RCC 7860 (cell line): ENCODE measurements at places on chromosomes 5 and 9.

DNA sequence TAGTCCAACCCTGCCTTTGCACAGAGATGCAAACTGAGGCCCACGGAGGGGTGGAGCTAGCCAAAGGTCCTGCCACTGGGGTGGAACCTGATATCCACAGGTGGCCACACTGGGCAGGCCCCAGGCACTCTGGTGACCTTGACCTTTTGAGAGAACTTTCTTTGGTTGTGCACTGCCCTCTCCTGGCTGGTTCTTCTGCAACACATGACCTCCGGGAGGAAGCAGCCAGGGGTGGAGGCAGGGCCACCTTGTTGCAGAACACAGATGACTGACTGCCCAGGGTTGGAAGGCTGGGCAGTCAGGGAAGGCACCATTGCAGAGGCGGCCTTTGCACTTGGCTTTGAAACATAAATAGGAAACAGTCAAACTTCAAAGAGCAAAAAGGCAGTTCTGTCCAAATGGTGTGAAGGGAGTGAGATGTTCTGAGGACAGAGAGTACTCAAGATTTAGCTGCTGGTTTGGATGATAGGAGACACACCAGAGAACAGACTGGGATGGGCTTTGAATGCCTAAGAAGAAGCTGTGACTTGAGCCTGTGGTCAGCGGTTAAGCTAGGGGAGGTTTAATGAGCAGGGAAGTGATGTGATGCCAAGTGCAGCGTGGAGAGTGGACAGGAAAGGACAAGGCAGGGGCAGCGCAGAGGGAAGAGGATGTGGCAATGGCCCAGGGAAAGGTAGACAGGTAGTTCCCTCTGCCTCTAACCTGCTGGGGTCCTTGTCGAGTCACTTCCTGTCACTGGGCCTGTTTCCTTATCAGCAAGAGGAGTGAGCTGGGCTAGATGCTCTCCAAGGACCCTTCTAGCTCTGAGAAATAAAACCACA lies 6.8 kb upstream of the TCOF1 start:
- peak; percentile 69 for DNase-seq

- DNase-seq = no peak
These were observed 43.5 kb upstream of the TCF7 start for GRCh38 chr5:134070725-134071613.

DNA sequence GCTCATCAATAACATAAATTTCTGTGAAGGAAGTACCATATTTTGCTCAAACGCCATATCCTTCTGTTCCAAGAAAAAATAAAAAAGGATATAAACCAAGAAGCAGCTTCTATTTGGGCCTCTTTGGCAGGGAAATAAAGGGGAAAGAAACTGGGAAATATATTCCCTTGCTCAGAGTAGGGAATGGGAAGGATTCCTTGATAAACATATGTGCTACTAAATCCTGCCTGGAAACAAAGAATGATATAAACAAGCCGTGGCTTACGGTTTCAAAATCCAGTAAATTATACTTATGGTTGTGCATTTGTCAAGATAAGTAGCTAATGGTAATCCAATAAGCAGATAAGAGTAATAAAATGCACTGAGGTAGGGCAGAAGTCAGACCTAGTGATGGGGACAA lies 481.6 kb downstream of the NTRK2 start:
- no peak for DNase-seq

DNA sequence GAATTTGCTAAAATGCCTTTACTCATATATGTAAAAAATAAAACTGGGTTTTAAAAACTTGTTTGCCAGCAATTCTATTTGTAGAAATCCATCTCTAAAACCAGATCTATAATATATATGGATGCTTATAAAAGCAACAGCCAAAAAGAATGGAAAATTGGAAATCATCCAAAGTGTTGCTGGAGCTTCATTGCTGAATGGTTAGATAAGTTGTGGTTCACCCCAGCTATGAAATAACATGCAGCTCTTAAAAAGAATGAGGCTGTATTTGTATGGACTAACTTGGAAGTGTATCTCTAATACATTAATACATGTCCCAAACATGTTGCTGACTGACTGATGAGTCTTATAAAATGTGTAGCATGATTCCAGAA lies 76.2 kb downstream of the STK10 start:
- peak; percentile 7 for DNase-seq

- DNase-seq = no peak
These were observed 1888.2 kb downstream of the EFNA5 start for GRCh38 chr5:105782501-105782900.

- peak; percentile 98 for DNase-seq
These were observed 185.3 kb upstream of the WWC1 start for GRCh38 chr5:168106008-168106761.

DNA sequence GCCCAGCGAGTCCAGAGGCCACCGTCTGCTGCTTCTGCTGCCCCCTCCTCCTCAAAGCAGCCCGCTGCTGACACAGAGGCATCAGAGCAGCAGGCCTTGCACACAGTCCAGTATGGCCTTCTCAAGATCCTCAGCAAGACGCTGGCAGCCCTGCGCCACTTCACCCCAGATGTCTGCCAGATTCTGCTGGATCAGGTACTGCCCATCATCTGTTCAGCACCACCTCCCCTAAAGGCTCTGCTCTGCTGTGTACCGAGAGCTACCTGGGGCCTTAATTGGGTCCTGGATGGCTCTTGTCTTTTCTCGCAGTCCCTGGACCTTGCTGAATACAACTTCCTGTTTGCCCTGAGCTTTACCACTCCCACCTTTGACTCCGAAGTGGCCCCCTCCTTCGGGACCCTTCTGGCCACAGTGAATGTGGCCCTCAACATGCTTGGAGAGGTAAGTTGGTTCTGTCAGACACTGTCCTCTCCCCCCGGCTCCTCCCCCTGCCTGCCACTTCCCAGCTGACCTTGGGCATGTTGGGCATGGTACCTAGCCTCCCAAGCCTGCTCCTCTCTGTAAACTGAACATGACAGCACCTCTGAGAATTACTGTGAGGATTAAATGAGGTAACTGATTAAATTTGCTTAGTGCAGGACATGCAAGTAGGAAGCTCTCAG lies 22.7 kb downstream of the SH3GLB2 start:
- DNase-seq = no peak

DNA sequence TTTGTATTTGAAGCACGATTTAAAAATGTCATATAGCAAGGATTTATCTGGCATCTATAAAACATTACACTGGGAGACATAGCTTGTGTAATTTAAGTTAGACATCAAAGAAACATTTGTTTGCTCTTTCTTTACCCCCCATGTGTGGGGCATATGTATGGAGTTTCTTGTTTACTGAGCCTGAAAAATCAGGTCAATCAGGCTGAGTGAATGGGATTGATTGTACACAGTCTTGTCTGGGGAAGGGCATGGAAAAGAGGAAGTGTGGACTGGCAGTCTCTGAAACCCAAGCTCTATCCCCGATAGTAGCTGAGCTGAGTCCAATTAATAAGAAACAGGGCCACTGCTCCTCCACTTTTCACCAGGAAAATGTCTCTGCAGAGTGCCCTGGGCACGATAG lies 49.4 kb downstream of the SLC46A2 start:
- DNase-seq = no peak

GRCh38 chr9:138057726-138058125 lies 180.1 kb downstream of the CACNA1B start:
- no peak for DNase-seq

- no peak for DNase-seq
These were observed 154.0 kb downstream of the PIK3R1 start for GRCh38 chr5:68369457-68370125.

DNA sequence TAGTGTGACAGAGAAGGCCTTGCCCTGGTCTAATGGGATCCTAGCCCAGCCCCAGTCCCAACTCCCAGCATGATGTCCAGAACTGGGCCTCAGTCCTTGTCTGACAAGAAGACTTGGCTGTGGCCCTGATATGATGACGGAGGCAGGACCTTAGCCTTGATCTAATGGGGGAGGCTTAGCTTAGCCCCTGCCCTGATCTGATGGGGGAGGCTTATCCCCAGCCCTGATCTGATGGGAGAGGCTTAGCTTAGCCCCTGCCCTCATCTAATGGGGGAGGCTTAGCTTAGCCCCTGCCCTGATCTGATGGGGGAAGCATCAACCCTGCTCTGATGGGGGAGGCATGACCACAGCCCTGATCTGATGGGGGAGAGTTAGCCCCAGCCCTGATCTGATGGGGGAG lies 3.7 kb downstream of the PKN3 start:
- no peak for DNase-seq
